Esophagus mucosa (tissue), 1 donor: ENCODE measurements at places on chromosomes 2 and 18.

DNA sequence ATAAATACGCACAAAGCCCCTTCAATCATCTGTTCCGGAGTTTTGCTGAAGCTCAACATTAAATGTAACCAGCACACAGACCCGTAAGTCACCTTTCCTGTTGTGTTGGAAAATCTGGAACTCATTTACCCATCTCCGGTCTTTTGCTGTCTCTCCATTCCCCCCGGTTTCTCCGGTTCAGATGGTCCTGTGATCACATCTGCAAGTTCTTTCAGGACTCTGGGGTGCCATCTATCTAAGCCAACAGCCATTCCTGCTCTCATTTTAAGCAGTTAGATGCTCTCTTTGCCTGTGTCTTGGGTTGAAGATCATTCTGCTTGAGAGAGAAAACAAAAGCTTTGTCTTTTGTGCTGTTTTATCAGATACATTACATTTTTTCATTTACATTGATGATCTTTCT lies 91.7 kb upstream of the TGIF1 start:
- ATAC-seq, result no peak

- peak; percentile 63 for ATAC-seq
These were observed 602.9 kb downstream of the NYAP2 start for GRCh38 chr2:226002438-226002837.

DNA sequence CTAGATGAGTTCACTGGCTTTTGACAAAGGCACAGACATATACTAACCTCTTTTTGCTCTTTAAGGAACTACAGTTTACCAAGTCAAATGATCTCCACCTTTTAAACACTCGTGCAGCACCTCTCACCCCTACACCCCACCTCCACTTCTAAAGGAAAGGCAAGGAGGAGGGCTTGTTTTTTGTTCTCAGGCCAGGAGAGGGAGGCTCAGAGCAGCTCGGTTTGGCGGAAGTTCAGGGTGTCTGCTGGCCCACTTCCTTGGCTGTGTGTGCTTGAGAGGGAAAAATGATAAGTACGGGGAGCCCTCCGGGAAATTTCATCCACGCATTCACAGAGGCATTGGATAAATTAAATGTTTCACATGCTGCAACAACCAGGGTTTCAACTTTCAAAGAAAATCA lies 667.9 kb downstream of the BCL11A start:
- ATAC-seq, result no peak

DNA sequence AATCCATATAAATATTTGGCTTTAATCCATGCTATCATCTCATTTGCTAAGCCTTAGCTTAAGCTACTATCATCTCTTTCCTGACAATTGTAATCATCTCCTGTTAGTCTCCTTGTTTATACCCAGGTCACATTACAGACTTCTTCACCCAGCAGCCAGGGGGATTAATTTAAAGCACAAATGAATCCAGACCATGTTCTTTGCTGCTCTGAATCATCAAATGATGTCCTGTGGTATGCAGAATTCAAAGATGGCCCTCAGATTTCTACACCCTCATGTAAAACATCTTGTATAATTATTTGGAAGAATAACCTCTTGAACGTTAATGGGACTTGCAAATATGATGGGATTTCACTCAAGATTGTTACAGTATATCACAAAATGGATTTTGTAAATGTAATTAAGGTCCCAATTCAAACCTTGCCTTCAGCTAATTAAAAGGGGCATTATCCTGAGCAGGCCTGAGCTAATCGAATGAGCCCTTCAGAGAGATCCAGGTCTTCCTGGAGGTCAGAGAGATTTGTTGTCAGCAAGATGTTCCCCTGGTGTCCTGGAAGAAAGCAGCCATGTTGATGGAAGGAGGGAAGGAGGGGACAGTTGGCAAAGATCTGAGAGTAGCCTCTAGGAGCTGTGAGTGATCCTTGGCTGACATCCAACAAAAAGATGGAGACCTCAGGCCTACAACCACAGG lies 241.1 kb upstream of the MMADHC start:
- no peak for ATAC-seq

GRCh38 chr2:174796319-174796771 lies 32.1 kb upstream of the CHRNA1 start:
- no peak for ATAC-seq
